Activated CD4-positive, alpha-beta T cell treated with anti-CD3 and anti-CD28 coated beads, Interleukin-2, amount 50 U/mL, for 48 hours (primary cell): ENCODE measurements at places on chromosomes 2 and 18.

DNA sequence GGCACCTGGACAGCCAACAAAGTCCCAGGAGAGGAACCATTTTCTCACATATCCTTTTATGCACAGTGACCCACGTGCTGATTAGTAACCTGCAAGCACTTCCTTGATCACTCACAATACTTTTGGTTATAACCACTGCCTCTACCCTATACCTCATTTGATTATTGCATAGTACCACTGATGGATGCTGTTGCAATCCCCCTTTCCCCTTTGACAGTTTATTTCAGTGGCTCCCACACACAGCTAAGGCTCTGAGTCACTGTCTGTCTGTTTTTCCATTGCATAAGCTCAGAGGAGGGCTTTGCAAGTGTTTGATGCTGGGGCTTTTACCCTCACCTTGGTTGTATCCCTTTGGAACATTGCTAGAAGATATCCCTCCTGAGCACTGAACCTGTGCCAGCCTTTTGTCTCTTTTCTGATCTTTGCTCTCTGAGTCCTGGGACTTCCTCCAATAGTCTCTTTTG lies 101.7 kb upstream of the RBBP8 start:
- DNase-seq, result no peak

GRCh38 chr2:219289537-219290361 lies 10.6 kb downstream of the DNAJB2 start:
- no peak for DNase-seq

- no peak for DNase-seq
Measured at GRCh38 chr2:204892506-204893255, 347.4 kb downstream of the PARD3B start.

DNA sequence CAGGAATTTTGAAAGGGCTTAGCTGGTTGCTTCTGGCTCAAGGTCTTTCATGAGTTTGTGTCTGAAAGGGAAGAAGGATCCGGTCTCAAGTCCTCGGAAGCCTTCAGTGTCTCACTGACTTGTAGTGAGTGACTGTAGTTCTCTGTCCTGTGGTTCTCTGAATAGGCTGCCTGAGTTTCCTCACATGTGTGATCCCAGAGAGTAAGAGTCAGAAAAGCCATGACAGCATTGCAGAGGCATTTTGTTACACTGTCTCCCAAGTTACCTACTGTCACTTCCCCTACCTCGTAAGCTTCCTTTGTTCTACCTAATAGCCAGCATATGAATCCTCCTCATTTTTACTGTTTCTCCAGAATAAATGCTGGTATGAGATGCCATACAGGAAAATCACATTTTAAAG lies 709.1 kb upstream of the CHAC2 start:
- DNase-seq, result no peak

GRCh38 chr18:34871435-34871834 lies 161.3 kb downstream of the DTNA start:
- no peak for DNase-seq

DNA sequence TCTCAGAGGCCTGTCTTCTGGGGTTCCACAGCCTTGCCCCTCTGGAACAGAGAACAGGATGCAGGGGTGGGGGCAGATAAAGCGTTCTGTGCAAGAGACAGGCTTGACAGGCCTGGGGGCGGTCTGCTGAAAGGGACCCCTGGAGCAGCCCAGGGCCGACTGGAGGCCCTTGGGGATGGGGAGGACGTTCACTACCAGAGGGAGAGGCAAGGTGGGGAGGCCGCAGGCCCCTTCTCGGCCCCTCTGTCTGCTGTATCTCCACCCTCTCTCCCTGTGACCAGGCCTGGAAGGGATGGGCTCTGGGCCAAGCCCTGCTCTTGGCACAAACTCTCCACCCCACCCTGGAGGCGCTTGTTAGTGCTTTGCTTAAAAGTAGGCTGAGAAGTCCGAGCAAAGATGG lies 27.3 kb upstream of the INHBB start:
- no peak for DNase-seq

DNA sequence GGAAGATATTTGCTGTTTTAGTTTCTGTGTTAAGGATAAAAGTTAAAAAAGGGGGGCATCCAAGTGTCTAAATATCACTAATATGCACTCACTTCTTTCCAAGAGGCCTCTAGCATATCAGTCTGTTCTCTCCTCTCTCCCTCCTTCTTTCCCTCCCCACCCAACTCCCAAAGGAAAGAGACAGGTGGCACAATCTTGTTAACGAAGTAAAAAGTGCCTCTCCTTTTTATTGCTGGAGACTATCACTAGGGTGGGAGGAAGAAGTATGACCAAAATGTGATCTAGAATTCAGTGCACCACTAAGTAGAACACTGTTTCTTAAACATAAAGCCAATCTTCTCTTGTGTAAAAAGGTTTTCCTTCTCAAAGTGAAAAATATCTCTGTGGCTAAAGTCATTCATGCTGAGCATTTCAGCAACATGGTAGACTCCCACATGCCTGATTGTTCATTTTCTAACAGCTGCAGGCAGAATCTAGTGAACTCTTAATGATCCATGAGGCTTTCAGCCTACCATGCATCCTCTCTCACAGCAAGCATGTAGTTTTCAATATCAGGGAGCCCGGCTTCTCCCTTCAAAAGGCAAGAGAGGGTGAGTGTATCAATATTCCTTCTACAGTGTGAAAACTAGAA lies 39.5 kb downstream of the RNU4ATAC start:
- no peak for DNase-seq

DNA sequence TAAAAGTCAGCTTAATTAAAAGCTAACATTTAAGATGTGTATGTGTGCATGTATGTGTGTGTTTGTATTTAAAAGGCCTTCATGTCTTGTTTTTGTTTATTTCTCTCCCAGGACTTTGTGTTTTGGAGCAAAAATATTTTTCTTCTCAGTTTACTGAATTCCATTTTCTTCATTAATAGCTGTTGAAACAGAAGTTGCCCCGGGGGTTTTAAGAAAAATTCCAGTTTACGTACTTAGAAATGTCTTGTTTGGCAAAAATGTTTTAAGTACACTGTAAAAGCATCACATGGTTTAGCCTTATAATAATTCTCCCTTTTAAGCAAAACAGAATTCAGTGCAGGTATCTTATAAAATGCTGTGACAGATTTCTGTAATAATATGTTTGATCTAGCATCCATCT lies 1233.0 kb upstream of the NRXN1 start:
- no peak for DNase-seq

DNA sequence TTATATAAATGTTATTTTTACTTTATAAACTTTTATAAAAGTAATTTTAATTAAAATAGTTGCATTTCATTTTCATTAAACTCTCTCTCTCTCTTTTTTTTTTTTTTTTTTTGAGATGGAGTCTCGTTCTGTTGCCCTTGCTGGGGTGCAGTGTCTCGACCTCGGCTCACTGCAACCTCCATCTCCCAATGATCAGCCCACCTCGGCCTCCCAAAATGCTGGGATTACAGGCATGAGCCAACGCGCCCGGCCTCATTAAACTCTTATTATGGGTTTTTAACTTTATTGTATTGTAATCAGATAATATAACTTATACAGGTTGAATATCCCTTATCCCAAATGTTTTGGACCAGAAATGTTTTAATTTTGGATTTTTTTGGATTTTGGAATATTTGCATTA lies 10.9 kb upstream of the NPPC start:
- no peak for DNase-seq

GRCh38 chr2:171081649-171082111 lies 79.0 kb downstream of the TLK1 start:
- DNase-seq, result peak; percentile 14

- no peak for DNase-seq
Measured at GRCh38 chr2:170038734-170039133, 139.2 kb upstream of the MYO3B start.

DNA sequence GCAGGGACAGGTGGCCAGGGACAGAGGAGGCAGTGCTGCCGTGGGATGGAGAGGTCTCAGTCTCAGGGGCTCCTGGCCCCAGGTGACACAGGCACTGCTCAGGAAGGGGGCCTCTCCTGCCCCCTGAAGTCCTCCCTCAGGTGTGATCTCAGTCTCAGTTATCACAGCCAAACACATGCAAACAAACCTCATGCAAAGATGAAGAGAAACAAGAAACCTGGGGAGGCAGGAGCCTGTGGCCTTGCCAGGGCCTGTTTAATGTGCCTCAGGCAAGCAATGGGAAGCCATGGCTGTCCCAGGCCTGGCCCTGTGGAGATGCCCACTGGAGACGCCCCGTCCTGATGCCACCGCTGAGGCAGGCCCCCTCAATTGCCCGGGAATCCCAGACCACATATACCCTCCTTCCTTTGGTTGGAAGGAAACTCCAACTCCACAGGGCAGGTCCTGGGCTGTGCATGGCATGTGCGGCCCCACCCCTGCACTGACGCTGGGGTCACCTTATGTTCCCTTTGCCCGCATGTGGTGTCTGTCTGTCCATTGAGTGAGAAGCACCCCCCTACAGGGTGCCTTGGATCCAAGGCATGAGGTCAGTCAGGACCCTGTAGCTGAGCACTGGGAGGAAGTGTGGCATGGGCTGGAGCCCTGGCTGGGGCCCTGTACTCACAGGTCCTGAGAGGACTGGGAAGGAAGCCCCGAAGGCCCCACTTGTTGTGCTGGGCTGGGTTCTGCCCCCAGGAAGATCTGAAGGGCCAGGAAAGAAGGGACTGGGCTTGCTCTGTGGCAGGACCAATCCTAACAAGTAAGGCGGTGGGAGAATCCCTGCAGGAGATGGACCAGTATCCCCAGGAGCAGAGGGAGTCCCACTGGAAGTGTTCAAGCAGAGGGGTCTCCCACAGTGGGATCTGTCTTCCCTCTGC lies 68.8 kb upstream of the RAB6C start:
- no peak for DNase-seq

DNA sequence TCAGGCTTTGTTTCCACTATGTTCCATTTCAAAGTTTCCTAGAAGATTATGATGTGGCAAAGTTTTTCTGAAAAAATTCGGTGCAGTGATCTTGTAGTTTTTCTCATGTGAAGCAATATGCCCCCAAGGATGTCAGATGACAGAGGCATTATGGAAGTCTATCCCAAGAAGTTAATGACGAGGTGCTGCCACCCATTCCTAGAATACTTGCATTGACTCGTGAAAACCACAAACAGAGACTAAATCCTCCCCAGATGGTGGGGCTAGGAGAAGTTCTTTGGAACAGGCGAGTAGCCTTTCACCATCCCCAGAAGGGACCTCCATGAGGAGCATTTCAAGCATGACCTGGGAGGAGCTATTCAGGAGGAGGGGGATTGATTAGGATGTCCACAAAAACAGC lies 40.2 kb upstream of the COPS8 start:
- no peak for DNase-seq

DNA sequence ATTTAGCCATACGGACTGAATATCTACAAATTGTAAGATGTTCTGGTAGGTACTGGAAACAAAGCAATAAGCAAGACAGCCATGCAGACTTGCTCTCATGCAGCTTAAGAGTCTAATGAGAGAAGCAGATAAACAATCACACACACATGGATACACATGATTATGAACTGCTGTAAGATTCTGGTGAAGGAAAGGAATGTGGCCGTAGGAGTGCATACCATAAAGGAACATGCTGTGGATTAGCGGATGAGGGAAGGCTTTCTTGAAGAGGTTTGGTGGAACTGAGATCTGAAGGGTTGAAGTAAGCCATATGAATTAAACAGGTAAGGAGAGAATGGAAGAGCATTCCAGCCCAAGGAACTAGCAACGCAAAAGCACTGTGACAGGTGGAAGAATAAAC lies 13.8 kb downstream of the CCDC93 start:
- no peak for DNase-seq

- DNase-seq, result no peak
Measured at GRCh38 chr18:28086670-28087552, 90.0 kb downstream of the CDH2 start.

GRCh38 chr2:135386993-135387392 lies 144.0 kb downstream of the ZRANB3 start:
- DNase-seq, result no peak

- DNase-seq, result no peak
Measured at GRCh38 chr18:72637721-72638120, 93.6 kb upstream of the CBLN2 start.

DNA sequence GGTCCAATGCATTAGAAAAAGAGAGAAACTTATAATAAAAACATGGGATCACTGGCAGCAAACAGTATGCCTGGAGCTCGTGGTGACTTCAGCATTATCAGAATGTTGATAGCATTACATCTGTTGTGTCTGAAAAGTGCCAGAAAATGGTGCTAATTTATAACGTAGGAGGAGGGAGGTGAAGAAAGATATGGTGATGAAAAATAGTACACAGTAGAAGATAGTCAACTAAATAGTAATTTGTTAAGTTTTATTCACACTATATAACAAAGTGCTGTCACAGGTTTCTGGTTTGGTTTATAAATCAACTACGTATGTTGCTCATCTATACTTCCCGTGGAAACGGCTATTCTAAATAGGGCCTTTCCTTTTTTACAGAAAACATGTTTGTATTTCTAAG lies 117.4 kb downstream of the LRRTM1 start:
- DNase-seq, result no peak

DNA sequence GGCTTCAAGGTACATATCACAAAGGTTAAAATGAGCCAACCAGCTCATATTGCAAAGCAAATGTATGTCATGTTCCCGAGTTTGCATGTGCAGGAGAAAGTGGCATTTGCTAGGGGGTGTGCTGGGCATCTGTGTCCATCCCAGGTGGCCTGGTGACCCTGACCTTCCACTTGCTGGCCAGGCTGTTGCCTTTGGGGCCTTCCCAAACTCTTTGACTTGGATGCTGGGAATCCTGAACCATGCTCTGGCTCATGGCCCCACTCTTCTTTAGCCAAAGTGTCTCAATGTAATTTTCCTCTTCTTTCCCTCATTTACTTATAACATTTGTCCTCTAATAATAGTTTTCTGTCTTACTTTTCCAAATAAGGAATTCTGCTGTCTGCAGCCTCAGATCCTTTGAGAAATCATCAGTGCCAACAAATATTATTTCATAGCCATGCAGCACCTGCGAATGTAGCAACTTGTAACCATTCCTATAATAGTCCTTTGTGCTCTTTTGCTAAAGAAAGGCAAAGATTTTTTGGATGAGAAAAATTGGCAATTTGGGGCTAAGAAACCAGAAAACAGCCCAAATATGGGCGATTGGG lies 64.2 kb downstream of the MTCL1 start:
- no peak for DNase-seq

DNA sequence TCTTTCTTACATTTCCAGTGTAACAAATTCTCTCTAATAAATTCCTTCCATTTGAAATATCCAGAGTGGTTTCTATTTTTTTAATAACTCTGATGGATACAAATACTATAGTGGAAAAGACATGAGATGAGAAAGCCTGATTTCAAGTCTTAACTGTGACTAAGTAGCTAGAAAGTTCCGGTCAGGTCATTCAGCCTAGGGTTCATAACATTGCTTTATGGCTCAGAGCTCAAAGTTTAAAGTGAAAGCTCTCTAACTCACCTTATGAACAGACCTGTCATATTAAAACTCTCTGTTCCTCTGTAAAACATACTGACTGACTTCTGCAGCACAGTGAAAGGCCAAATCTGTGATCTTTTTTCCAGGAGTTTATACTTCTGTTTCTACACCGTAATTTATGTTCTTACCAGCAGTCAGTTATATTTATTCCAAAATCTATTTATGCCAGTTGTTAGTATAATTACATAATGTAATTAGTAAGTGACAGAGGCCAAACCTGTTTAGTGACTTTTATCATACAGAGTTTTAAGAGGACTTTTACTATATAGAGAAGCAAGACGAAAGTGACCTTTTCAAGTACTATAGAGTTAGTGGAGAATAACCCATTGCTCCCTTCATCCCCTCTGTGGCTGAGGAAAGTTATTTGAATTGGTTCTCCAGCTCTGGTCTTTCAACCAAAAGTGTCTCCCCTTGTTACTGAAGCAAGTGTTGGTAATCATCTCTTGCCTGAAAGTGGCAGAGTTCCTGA lies 118.8 kb upstream of the PDE1A start:
- DNase-seq, result no peak
